ENCODE measurements at places on chromosomes 11 and 22. TPM values are rescaled to one million over a fixed set of nuclear protein-coding genes. Genes with fewer than 3 reads are reported as not detected.

ENDOD1 gene
- 30.0 TPM for total RNA-seq

- DNase-seq, result peak; percentile 6
These were observed 112.1 kb upstream of the BDNF start for GRCh38 chr11:27812341-27812740.

DNA sequence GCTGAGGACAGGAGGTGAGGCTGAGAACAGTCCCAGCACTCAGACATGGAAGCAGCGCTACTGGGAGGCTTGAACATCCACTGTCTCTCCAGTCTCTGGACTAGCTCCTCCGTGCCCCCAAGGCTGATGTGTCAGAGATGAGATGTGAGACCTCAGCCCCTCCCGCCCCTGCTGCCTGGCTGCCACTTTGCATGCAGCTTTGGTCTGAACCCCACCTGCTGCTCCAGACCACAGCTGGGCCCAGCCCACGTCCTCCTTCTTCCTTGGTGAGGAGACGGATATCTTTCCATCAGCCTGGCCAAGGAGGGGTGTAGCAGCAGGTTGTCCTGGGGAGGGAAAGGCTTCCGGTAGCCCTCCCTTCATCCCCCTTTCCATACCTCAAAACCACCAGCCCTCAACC is 148.0 kb upstream of the B3GAT1 start:
- DNase-seq, result no peak

DNA sequence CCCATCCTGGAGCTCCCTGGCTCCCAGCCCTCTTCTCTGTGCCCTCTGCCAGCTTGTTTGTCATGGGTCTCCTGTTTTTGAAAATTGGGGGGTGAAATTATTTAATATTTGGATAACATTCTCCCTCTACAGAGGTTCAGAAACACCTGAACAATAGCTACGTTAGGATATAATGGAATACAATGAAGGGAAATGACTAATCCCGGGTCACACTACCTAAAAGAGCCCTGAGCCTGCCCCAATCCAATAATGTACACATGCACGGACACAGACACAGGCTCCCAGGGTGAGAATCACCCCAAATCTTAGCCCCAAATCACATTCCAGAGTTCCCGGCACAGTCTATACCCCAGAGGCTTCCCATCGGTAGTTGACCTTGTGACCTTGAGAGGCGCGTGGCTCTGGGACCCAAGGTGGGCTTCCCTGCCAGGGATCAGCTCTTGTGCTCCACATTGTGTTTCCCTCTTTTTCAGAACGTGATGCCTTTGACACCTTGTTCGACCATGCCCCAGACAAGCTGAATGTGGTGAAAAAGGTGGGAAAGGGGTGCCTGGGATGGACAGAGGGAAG is 135.5 kb downstream of the PARVA start:
- DNase-seq, result no peak

DNA sequence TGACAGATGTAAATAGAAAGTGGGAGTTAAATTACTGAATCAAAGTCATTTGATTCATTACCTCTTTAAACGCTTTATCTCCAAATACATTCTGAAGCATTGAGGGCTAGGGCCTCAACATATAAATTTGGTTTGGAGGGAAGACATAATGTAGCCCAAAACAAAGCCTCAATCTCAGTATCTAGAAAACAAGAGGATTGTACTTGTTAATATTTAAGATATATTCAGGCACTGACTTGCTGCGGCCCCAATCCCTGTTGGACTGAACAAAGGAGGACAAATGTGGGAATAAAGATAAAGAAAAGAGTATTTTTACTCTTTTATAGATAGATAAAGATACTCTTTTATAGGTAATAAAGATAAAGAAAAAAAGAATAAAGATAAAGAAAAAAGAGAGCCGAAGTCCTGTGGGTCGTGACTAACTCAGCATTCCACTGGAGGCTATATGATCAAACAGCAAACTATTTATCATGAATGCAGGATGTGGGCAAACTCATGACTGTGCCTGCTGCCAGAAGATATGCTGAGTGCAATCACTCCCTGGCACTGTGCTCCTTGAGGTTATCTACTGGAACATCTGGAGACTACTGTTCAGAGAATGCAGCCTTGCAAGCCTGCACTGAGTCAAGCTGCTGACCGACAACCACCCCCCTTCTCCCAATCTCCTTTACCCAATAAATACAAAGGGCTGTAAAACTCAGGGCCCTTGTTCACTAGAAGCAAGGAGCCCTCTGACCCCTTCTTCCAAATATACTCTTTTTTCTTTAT is 6.9 kb downstream of the OR10V1 start:
- DNase-seq, result peak; percentile 93

DNA sequence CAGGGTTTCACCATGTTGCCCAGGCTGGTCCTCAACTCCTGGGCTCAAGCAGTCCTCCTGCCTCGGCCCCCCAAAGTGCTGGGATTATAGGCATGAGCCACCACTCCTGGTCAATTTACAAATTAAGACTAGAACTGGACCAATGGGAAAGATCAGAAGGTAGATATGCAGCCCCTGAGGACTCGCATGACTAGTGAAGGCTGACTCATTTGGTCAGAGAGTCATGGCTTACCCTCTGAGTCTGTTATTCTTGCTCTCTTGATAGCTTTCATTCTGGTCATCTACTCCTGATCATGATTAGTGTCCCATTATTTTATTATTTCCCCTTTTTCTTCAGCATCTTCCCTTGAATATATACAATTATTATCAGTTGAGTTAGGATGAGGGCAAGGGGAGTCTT is 2.7 kb upstream of the LDHAL6A start:
- peak; percentile 40 for DNase-seq

DNA sequence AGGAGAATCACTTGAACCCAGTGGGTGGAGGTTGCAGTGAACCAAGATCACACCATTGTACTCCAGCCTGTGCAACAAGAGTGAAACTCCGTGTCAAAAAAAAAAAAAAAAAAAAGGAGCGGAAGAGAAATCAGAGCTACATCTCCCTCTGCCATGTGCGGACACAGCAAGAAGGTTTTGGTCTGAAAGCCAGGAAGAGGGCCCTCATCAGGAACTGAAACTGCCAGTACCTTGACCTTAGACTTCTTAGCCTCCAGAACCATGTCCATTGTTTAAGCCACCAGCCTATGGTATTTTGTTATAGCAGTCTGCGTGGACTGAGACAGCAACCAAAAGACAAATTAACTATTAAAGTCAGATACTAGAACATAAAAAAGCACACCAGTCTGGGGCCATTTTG is 41.6 kb downstream of the KREMEN1 start:
- no peak for DNase-seq

DNA sequence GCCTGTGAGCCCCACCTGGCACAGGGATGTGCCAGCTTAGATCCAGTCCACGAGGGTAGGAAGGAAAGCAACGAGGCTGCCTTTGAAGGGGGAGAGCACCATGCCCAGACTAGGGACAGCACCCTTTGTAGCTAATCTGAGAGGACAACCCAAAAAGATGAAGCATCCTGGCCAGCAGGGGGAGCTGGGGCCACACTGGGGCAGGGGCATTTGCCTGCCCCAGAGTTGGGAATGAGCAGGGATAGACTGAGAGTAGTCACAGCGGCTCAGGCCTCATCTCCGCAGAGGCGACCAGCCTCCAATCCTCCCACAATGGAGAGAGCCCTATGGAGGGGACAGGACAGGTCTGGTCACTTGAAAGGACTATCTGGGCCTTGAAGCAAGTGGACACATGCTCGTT is 16.4 kb downstream of the LMO1 start:
- DNase-seq, result no peak

SOX10 gene
- not detected for total RNA-seq

- no peak for DNase-seq
These were observed 741.7 kb downstream of the NELL1 start for GRCh38 chr11:21411104-21411503.

- DNase-seq, result no peak
These were observed 4.7 kb downstream of the MRGPRD start for GRCh38 chr11:68976095-68976494.

DNA sequence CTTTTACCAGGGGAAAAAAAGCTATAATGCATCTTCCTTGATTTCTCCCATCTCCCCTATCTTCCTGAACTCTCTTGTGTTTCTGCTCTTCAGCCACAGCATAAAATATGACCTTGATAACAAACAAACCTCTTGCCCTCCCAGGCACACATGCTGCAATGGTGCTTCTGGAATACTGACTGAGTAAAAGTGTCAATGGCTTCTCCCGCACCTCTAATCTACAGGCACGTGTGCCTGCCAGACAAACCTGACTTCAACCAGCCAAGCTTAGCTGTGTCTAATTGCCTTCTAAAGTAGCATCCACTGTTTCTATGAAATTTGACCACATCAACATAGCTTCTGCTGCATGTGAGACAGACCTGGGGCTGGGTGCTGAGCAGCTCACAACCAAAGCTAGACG is 12.7 kb downstream of the OPCML start:
- DNase-seq, result no peak

- DNase-seq, result peak; percentile 96
These were observed 34.6 kb upstream of the SHANK2 start for GRCh38 chr11:71286701-71287643.
